ENCODE measurements at places on chromosomes 6 and 20.

DNA sequence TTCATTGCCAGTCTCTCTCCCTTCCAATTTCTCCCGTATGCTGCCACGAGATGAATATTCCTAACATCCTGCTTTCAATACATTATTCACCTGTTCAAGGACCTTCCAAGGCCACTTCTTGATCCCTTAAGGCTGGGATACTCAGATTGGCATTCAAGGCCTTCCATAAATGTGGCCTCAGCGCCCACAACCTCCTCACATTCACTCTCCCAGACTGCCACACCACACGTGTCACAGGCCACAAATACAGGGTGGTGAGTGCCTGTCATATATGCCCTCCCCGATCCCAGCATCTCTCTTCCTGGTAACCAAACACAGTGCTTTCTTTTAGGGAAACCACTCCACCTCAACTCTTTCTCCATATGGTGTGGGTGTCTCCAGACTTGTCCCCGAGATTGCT lies 55.5 kb downstream of the TTI1 start:
- DNase-seq = no peak

GRCh38 chr6:83467620-83468036 lies 36.8 kb upstream of the ME1 start:
- no peak for DNase-seq

DNA sequence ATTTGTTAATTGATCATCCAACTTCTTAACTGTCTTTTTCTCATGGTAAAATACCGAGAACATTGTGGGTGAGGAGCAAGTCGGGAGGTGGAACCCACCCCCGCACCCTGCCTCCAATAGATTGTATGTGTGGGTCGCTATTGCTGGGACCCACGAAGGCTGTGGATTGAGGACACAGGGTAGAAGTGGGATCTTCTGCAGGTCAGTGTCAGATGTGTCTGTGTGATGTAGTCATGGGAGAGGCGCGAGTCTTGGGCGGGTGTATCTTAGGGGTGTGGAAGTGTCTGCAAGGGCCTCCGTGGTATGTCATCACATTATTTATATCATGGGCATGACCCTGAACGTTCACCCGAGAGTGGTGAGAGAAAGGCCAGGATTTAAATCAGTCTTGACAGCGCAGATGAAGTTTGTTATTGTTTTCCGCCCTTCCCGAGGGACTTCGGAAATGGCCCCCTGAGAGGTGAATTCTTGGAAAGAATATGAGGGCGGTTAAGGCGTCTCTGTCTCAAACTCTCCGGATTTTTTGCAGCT lies 472 bp upstream of the PAQR8 start:
- no peak for DNase-seq

GRCh38 chr20:56630086-56630493 lies 984 bp downstream of the TFAP2C start:
- DNase-seq = no peak

- DNase-seq = no peak
These were observed 208.8 kb upstream of the SUPT3H start for GRCh38 chr6:45586216-45587171.

- no peak for DNase-seq
These were observed 222.9 kb downstream of the SLC24A3 start for GRCh38 chr20:19435316-19435715.

GRCh38 chr20:22826306-22827230 lies 208.5 kb upstream of the SSTR4 start:
- DNase-seq = no peak

DNA sequence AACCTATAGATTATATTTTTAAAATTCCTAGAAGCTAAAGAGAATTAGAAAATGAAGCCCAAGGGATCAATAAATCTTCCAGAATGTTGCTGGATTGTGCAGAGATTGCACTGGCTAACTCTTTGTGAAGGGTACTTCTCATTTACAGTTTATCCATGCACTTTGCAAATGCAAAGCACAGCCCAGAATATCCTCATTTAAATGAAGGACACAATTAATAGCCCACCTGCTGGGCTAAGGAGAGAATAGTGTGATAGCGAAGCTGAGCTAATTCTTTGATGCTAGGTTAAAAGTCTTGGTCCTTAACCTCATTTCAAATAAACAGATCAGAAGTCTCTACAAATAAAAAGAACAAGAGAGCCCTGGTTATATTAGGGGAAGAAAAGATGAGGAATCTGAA lies 72.5 kb downstream of the SMPDL3A start:
- DNase-seq = no peak

GRCh38 chr6:135182071-135183001 lies 1.2 kb downstream of the MYB start:
- no peak for DNase-seq

DNA sequence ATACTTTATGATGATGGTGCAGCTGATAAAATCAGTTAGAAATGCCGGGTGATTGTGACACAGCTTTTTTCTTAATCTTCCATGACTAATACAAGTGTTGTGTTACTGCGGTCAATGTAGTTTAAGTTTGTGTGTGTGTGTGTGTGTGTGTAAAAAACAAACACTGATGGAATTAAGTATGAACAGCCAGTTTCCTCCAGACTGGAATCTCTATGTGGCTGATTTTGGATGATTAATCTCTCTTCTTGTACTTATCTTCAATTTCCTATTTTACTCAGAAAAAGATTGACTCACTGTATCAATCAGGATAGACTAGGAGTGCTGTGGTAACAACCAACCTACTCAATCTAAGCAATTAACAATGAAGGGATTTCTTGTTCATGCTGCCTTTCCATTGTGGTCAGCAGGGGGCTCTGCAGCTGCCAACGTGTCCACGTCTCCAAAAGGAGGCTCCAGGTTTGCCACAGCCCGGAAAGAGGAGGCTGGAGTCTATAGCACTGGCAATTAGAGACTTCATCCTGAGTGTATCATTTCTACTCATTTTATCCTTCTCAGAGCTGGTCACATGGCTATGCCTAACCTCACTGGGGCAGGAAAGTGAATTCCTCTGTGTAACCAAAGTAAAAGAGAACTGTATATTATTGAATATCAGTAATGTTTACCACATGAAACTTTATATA lies 107.7 kb downstream of the CD109 start:
- peak; percentile 35 for DNase-seq

DNA sequence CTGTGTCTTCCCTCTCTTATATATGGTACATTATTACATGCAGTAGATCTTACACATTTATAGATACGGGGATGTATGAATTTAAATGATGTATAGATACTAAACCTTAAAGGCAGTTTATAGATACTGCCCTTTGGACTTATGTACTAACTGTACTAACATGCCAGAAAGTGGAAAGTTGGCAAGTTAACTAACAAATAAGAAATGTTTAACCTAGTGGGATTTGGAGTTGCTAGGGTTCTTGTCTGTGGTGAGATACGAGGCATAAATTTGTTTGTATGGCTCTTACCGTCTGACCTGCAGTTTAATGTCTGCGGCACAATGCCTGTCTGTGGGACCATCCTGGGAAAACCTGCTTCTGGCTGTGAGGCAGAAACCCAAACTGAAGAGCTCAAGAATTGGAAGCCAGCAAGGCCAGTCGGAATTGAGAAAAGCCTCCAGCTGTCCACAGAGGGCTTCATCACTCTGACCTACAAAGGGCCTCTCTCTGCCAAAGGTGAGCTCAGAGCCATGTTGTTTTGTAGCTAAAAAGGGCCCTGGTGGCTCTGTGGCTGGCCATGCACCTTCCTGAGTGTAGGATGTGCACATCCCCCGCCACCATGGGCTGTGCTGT lies 62.9 kb upstream of the SLC22A1 start:
- no peak for DNase-seq

- no peak for DNase-seq
These were observed 75.7 kb downstream of the DACT2 start for GRCh38 chr6:168243812-168244376.

DNA sequence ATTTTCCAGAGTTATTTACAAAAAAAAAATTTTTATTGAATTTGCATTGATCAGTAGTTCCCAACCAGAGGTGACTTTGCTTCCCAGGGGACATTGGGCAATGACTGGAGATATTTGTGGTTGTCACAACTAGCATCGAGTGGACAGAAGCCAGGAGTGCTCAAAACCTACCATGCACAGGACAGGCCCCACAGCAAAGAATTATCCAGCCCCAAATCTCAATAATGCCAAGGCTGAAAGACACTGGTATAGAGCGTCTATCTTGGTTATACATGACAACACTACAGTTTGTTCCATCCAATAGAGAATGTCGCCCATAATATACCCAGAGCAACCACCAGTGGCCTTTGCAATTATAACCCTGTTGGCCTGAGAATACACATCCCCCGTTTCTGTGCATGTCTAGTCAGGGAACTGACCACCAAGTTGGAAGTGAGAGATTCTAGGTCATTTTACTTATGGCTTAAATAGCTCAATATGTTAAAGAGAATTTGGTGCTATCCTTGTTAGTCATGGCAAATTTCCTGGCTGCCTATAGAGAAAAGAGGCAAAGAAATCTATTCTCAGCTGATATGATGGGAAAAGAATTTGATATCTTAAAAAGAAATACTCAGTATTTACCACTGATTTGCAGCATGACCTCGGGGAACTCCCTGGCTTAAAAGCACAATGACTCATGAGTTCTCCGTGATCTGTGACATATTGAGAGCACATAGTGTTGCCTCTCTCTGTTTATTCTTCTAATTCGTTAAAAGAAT lies 76.0 kb upstream of the ADTRP start:
- no peak for DNase-seq

GRCh38 chr6:125991653-125992052 lies 5.3 kb downstream of the TRMT11 start:
- DNase-seq = no peak

DNA sequence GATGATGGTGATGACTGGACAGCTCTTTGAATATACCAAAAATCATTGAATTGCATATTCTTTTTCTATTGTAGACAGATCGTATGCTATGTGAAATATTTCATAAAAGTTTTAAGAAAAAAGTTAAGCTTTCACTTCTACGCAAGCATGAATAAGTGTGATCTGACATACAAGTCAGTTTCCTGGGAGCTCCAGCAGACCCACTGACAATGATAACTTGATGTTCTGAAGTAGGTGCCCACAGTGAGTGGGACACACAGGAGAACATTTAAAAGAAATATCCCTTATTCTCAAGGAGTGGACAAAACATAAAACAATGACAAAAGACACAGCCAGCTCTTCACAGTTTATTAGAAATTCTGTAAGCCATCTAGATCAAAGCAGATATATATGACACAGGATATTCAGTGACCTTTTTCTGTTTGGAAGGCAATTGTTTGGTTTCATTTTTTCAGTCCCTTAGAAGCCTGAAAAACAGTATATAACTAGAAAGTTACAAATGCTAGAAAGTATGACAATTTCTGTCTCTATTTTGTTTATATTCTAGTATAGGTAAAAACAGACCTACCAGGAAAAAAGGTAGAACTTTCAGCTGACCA lies 101.4 kb downstream of the IRF4 start:
- DNase-seq = no peak

DNA sequence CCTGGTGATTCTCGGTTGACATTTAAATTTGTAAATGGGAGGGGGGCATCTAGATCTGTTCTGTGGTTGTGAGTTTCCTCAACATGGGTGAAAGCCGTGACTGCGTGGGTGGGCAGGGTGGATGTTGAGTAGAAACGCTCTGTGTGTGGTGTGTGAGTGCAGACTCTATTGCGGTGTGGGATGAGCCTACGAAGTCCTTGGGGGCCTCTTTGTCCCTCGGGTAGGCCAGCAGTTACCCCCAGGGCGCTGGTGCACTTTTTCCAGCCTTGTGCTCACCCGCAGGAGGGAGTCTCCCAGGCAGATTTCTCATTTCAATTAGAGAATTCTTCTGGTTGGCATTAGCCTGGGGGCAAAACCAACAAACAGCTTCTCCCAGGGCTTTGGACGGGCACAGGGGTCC lies 10.6 kb downstream of the TOX2 start:
- no peak for DNase-seq

GRCh38 chr6:29559524-29560287 lies at the start of gene UBD:
Gene UBD, minus strand, starts transcription at chr6:29559732. Its CDS starts 31 bp downstream, at chr6:29559701.
- DNase-seq = peak; percentile 71

DNA sequence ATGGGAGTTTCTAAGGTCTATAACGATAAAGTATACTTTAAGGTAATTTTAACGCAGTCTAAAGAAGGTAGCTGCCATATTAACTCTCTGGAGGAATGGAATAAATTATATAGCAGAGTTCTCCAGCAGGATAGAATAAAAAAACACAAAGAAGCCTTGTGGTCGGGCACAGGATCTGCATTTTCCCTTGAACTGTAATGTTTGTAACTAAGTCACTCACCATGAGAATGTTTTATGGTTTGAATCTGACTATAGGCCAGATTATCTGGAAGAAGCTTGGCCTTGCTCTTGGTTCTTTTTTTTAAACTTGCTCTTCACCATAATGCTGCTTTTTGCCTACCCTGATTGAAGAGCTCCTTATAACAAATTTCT lies 238.8 kb upstream of the NOX3 start:
- DNase-seq = no peak

GRCh38 chr6:8435845-8436168 lies 462 bp upstream of the SLC35B3 start:
- DNase-seq = no peak

DNA sequence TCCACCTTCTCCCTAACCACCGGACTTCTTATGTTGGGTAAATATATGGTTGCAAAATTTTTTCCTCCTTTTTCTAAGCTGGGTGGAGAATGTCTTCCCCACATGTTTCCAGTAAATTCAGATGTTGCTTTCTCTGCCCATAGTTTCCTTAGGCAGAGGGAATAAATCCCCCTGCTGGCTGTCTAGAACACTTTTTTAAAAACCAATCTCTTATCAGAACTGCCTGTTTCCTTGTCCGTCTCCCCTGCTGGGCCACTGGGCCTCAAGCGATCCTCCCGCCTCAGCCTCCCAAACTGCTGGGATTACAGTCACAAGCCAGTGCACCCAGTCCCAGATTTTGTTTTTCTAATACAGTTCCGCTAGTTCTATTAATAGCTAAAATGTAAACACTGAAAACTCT lies 9.9 kb upstream of the WFDC2 start:
- no peak for DNase-seq

DNA sequence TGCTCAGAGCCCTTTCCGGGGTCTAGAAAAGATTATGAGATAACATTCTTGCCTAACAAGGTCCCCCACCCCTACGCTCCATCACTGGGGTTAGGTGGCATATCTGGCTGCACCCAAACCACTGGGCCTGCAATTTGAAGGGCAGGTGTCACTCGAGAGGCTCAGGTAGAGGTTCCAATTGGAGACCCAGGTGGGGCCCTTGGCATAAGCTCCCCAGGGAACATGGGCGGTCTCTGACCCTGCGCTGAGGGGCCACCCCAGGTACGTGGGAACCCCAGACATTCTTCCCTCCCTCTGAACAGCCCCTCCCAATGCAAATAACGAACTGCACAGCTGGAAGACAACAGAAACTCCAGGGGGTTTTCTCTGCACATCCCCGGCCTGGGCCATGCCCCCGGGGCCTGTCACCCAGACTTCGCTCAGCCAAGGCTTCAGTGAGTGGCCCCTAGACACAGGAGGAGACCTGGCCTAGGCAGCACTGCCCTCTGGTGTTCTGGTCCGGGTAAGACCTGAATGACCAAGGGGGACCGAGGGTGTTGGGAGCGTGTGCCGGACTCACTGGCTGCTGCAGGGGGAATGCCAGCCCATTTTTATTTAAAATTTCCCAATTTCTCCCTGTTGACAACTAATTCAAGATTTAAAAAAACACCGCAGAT lies 47.5 kb downstream of the DSTN start:
- DNase-seq = peak; percentile 42

DNA sequence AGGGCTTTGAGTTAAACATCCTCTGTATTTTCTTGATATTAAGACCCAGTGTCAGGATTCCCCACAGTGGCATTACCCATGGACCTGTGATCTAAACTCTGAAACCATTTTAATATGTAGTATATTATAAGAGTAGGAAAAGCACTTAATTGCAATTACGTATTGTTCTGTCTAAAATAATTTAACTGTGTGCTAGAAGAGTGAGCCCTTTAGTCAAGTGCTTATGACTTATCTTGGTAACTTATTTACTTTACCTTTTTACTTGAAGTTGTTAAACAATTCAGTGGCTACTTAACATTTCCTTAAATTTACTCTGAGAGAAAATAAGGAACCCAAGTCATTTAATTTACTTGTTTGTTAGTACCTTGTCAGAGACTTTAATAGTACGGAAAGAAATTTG lies 173.6 kb downstream of the CDKAL1 start:
- DNase-seq = no peak
